Left lobe of liver (tissue), 2 donors: ENCODE measurements at places on chromosomes 6 and 20.

DNA sequence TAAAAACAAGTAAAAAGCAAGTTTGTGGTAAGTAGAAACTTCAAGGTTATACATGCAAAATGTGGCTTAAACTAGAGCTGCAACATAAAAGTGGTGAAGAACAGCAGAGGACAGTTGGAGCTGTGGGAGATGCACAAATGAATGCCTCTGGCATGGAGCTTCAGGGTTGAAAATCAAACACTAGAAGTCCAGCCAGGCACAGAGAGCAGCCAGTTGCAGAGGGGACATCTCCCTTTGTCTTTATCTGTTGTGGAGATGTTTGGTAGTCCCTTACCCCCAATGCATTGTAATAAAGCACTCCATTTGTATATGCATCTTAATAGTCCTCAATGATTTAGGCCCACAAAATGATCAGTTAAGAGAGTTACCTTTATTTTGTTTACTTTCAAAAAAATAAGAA, 73.1 kb upstream of the C20orf144 start:
- no peak for DNase-seq

DNA sequence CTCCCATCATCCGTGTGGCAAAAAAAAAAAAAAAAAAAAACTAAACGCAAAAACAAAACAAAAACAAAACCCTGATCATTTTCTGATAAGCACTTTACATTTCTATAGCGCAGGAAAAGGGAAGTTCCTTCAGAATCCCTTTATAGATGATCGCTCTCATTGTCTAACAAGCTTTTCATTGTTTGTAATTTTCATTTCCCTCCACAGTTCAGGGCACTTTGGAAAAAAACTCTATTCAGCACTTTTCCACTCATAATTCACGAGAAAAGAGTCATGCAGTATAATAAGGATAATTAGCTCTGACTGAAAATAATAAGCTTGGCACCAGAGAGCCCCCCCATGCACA, 89.4 kb upstream of the ATXN1 start:
- DNase-seq, result no peak

GRCh38 chr6:45554591-45554990, 176.9 kb upstream of the SUPT3H start:
- no peak for DNase-seq

DNA sequence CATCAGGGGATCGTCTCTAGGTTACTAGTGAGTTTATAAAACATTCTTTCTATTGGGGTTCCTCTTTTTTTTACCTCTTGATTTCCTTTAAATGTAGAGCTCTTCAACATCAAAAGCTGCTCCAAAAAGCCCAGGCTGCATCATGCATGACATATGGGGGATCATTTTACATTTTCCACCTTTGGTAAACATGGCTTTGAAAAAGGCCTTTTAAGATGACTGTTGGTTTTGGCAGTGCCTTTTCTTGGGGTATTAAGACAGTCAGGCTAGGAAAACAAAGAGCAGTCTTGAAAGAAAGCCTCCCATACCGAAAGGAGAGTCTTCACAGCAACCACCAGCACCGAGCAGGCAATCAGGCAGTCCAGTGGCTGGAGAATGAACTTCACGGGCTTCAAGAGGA, 73.2 kb downstream of the NPEPL1 start:
- no peak for DNase-seq

DNA sequence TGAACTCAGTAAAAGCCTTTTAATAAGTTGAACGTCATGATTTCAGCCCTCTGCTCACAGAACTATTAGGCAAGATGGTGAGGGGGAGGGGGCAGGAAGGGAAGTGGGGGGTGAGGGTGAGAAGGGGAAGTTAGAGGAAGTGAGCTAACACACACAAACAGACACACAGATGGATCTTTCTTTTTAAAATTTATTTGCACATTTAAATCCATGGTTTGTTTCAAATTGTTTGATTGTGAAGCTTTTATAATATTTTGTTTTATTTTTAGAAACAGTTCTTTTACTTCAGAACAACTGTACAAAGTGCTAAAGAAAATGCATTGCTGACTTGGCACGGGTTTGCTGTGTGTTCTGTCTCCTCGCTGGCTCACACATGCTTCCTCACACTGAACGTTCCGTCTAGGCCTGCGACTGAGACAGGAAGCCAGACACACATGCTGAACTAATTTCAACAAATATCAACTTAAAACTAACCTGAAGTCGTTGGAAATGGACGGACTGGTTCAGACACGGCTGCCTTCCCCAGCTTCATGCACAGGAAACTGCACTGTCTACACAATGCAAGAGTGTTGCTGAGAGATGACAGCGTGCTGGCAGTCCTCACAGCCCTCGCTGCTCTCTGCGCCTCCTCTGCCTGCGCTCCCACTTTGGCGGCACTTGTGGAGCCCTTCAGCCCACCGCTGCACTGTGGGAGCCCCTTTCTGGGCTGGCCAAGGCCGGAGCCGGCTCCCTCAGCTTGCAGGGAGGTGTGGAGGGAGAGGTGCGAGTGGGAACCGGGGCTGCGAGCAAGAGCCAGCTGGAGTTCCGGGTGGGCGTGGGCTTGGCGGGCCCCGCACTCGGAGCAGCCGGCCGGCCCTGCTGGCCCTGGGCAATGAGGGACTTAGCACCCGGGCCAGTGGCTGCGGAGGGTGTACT, 8.1 kb upstream of the ZBP1 start:
- DNase-seq, result no peak

GRCh38 chr6:16974387-16974673, 127.5 kb upstream of the STMND1 start:
- no peak for DNase-seq

DNA sequence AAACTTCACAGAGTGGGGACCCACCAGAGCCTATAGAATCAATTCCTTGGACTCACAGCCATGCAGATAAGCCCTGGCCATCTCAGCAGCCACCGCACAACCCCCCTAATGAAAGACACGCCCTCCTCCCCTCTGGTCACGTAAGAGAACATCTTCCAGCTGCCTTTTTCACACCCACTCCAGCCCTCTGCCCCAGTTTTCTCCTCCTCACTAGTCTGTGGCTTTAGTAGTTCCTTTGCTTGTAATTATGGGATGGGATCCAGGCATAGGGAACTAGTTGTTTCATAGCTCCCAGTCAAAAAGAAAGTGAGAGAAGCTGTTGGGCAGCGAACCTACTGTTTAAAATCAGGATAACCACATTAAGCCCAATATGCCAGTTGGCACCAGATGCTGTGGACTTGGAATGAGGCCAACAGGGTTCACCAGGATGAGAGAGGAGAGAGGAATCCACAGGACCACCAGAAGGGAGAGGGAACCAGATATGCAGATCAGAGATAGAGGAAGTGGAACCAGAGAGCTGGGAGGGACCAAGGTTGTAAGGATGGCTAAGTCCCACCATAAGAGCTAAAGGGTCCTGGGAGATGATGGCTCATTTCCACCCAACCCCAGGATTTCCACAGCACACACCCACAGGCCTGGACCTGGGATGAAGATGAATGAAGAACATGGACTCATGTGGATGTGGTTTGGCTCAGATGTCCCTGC, 9.0 kb upstream of the BTN3A1 start:
- DNase-seq, result no peak

DNA sequence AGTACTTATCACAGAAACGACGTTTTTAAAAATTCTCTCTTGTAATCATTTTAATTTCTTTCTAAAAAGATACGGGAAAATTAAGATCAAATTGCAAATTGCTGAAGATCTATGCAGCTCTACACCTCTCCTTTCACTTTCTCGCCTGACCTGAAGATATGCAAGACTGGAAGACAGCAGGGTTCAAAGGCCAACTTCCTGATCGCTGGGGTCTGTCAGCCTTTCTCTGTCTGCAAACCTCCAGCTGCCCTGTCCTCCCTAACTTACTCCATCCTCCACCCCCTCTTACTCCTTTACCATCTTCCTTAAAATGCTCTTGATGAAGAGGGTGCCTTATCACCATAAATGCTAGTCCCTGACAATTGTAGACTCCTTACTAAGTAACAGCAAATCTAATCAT, 63.7 kb downstream of the POPDC3 start:
- no peak for DNase-seq
